Dermis blood vessel endothelial cell (primary cell): ENCODE measurements at places on chromosomes 12 and 14.

- no peak for DNase-seq
Observed at GRCh38 chr12:66351301-66351700, 49.0 kb downstream of the HELB start.

DNA sequence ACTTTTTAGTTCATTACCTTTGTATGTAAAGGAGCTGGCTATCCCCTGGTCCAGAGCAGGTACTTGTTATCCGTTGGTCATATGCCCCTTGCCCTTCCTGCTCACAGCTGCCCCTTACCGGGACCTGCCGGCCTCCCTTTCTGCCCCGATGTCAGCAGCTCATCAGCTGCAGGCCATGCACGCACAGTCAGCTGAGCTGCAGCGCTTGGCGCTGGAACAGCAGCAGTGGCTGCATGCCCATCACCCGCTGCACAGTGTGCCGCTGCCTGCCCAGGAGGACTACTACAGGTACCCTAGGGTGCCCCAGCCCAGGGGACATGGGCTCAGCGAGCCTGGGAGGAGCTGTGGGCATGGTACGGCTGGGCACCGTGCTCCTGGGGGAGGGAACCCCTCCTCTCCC, 2.3 kb upstream of the RNU7-1 start:
- no peak for DNase-seq

DNA sequence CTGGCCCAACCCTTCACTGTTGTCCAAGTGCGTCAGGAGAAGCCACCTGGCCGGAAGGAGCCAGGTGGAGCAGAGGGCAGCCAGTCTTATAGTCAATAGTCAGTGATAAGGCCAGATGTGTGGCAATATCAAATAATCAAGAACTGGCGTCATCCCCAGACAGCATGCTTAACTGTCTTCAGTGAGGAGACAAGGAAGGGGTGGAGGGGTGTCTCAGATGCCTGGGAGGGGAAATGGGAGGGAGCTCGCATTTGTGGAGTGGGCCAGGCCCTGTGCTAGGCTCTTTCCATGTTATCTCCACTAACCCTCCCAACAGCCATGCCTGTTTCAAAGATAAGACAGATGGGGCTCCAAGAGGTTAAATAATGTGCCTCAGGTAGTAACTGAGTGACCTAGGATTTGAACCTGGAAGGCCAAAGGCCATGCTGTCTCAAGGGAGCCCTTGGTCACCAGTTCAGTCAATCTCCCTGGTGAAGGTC, 48.9 kb upstream of the FOS start:
- no peak for DNase-seq

DNA sequence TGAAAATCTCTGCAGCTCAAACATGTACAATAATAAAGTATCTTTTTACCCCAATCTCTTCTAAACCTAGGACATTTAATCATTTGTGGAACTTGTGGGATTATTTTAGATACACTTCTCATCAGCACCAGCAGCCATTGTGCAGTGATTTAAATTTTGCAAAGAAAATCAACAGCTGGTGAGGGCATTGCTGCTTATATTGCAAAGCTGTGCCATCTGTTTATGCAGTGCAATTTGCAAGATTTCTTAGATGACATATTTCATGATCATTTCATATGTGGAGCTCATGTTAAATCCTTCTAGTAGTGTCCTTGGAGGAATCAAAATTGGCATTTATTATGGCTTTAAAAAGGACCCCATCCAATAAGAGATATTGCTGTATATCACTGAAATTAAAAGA, 320.7 kb downstream of the BTG1 start:
- no peak for DNase-seq

- DNase-seq, result no peak
Observed at GRCh38 chr12:57435293-57435692, 709 bp downstream of the INHBC start.

GRCh38 chr12:98646294-98647090, 1.4 kb downstream of the APAF1 start:
- peak; percentile 47 for DNase-seq
